ENCODE measurements at places on chromosomes 16 and 17.

- DNase-seq, result no peak
Observed at GRCh38 chr17:77376795-77377709, 236.3 kb downstream of the SEC14L1 start.

- DNase-seq, result no peak
Observed at GRCh38 chr17:32699247-32699646, 177.7 kb downstream of the MYO1D start.

GRCh38 chr17:1109606-1110540 lies 69.9 kb downstream of the ABR start:
- no peak for DNase-seq

GRCh38 chr16:85100265-85100664 lies 12.0 kb downstream of the CIBAR2 start:
- no peak for DNase-seq

DNA sequence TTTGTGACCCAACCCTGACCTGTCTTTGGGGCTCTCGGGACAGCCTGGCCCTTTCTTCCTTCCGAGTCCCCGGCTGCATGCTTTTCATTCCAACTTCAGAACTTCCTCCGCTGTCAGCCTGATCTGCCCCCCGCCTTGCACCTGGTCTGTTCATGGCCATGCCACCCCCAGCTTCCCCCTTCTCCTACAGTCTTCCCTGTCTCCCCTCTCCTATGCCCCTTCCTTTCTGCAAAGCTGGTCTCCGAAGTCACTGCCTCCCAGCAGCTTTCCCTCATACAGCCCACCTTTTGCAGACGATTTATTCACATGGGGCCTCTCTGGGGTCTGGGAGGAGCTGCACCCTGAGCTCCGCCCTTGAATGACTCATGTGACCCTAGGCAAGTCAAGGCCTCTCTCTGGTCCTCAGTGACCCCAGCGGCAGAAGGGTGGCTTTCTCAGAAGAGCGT lies 47.1 kb upstream of the SDK2 start:
- no peak for DNase-seq

DNA sequence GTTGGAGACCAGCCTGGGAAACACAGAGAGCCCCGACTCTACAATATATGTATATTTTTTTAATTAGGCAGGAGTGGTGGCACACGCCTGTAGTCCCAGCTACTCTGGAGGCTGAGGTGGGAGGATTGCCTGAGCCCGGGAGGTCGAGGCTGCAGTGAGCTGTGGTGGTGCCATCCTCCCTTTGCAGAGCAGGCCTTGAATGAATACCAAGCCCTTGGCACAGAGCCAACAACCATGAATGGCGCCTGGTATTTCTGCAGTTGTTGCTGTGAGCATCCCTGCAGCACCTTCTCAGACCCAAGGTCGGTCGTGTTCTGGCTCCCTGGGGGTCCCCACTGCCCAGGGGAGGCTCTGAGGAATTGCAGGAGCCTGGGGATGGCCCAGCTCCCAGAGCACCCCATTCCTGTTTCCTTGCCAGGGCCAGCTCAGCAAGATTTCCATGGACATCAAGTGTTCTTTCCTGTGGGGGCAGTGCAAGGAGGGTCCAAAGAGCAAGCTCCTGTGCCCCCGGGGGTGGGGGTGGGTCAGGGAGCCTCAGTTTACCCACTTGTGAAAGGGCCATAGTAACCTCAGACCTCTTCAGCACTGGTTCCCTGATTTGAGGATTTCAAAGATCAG lies 25.6 kb upstream of the RMI2 start:
- DNase-seq, result no peak

- DNase-seq, result no peak
Observed at GRCh38 chr17:82803606-82804005, 36.2 kb downstream of the ZNF750 start.

- DNase-seq, result no peak
Observed at GRCh38 chr17:1620486-1620885, 8.1 kb downstream of the SLC43A2 start.

DNA sequence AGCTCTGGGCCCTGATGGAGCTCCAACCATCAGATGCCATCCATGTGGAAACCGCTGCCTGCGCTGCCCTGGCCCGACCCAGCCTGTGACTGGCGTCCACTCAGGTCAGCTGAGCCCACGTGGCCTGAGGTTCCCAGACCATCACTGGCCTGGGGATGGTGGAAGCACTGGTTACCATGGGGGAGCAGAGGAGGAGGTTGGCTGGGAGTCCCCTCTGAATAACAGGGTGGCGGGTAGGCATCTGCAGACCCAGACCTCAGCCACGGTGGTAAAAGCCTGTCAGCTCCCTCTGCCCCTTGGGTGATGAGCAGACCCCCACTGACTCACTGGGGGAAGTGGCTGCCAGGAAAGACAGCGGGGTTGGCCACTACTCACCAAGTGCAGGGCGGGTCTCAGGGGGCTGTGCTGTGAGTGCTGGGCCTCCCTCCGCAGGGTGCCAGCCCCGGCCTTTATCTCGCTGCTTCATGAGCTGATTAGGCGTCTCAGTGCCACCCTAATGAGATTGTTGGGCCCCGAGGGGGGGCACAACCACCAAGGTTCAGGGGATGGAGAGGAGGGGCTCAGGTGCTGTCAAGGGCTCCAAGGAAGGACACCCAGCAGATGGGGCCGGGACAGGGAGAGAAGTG lies at the start of gene PDE6G:
PDE6G (minus strand) TSS at position 425 of the 626 bp plus-strand sequence. CDS start 3,237 bp downstream, outside the sequence.
- DNase-seq, result no peak

Data from omental fat pad (tissue), 4 donors.